Naive B cell (primary cell): ENCODE measurements at places on chromosomes 16 and 17.

- peak; percentile 26 for DNase-seq
These were observed 2.3 kb upstream of the CCL3 start for GRCh38 chr17:36092230-36092629.

DNA sequence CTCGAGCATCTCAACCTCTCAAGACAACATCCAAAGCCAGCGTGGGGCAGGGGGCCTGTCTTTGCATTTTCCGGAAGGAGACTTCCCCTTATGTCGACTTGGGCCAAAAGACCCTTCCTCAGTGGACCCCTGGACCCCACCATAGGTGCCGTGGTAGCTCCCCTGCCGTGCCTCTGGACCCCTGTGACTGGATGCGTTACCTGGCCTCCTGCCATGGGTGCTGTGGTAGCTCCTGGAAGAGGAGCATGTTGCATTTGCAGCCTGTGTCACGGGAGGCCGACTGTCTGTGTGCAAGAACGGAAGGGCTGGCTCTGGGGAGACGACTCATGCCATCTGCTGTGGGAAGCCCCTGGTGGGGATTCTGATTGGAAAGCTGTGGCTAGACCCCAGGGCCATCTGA, 130.1 kb downstream of the FOXL1 start:
- DNase-seq, result no peak

GRCh38 chr17:57911834-57912673, 43.2 kb downstream of the CUEDC1 start:
- no peak for DNase-seq

GRCh38 chr16:83513008-83513755, 294.6 kb upstream of the HSBP1 start:
- no peak for DNase-seq

DNA sequence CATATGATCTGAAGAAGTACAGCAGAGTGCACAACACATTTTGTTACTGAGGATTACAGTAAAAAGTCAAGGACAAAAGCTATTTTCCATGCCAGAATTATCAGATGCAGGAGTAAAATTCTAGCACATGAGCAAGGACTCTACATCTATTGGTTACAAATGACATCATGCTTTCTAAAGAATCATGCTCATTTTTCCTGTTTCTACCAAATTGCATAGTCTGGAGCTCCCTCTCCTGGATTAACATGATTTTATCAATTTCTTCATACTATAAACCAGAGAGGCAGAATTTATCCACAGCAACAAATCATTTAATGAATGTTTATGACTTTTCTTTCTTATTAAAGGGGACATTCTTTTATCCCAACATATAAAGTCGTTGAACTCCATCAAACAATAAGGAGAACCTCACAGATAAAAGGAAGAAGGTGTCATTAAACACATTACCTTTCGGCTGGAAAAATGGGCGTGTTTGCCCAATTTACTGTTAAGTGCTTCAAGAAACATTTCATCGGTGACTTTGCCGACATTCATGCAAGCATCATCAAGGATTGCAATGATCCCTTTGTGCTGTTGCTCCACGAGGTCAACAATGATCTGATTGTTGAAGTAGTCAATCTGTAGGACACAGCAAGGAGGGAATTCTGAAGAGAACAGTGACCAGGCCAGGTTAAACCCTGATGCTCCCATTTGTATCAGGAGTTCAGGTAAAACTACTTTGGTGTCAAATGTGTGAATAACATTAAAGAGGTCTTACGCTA, 121.7 kb downstream of the MYO1D start:
- peak; percentile 38 for DNase-seq

DNA sequence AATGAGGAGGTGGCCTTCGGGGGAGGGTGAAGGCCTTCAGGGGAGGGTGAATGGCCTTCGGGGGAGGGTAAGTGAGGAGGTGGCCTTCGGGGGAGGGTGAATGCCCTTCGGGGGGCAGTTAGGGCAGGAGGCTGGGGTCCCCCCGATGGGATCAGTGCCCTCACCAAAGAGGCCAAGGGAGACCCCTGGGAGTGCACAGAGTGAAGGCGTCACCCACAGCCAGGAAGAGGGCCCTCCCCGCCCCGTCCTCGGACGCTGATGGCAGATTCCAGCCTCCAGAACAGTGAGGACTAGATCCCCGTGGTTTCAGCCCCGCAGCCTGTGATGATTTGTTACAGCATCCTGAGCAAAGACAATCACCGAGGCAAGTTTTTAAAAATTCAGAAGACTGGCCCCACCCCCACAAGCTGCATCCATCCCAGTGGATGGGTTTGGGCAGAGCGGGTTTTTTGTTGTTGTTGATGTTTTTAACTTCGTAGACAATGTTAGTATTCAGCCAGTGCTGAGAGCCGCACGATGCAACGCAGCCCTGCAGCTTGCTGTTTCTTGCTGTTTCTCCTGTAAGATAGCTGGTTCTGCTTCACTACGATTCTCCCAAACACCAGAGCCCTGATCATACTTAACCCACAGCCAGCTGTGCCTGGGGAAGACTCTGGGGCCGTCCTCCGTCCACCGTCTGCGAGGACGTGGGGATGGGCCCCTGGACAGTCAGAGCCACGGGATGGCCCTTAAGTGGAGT, 40.7 kb upstream of the CBFA2T3 start:
- DNase-seq, result no peak

DNA sequence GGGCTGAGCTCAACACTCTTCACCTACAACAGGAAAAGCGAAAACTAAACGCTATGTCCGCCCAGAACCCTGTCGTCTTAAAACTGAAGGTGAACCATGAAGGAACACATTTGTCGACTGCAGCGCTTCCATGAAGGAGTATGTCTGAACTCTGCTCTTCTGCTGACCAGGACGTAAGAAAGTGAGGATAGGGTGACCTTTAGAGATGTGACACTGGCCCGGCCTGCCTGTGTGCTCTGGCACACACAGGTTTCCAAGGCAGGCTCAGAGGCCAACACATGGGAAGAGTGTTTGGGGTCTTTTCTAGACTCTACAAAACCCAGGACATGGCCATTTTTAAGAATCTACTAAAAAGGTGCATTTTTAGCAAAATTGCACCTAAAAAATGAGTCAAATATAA, 21.1 kb downstream of the MARF1 start:
- DNase-seq, result no peak

DNA sequence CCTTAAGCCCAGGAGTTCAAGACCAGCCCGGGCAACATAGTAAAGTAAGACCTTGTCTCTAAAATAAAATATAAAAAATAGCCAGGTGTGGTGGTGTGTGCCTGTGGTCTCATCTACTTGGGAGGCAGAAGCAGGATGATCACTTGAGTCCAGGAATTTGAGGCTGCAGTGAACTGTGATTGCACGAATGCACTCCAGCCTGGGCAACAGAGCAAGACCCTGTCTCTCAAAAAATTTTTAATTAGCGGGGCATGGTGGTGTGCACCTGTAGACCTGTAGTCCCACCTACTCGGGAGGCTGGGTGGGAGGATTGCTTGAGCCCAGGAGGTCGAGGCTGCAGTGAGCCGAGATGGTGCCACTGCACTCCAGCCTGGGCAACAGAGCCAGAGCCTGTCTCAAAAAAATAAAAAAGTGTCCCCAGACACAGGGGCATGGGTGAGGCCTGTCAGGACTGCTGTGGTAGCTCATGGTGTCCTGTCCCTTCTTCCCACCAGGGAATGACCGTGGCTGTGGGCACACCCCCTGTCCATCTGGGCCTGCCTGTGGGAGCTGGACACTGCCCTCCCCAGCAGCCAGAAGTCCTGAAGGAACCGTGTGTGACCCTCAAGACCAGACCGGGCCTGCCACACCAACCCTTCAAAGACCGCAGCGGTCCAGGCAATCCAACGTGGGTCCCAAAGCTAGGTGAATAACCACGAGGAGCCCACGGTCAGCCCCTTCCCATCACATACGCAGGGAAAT, 30.8 kb upstream of the GAA start:
- DNase-seq, result no peak

DNA sequence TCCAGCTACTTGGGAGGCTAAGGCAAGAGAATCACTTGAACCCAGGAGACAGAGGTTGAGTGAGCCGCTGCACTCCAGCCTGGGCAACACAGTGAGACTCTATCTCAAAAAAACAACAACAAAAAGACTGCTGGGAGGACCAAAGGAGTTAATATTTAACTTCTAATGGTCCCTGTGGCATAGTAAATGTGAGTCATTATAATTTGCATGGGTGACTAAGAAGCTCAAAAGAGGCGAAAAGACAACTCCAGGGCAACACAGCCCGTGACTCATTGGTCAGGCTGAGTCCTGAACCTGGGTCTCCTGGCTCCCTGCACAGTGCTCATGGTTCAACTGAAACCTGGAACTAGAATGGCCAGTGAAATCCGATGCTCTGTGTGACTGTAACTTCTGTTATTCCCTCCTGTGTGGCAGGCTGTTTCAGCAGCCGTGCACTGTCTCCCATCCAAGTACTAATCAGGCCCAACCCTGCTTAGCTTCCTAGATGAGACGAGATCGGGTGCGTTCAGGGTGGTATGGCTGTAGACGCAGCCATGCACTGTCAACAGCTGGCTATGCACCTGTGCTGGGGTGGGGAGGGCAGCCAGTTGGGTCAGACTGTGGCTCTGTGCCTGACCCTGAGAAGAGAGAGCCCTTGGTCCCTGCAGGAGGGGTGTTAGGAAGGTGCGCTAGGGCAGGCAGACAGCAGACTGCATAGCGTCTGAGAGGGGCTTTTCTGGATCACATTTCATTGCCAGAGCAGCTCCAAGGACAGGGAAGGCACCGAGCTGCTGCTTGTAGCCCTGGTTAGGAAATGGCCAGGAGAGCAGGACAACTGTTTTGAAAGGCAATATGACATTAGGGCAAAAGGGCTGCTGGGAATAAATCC, 14.5 kb upstream of the GPRC5C start:
- no peak for DNase-seq

DNA sequence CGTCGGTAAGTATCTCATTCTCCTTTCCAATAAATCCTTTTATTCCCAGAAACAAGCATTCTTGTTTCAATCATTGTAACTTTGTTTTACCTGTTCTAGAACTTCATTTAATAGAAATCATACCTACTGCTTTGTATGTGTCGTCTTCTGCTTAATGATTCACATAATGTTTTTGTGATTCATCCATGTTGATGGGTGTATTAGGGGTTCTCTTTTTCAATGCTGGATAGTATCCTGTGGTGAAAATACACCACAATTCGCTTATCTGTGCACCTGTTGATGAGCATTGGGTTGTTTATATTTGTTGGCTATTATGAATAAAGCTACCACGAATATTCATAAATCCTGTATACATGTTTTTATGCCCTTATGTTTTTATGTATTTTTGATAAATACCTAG, 703.2 kb downstream of the MAF start:
- DNase-seq, result no peak

DNA sequence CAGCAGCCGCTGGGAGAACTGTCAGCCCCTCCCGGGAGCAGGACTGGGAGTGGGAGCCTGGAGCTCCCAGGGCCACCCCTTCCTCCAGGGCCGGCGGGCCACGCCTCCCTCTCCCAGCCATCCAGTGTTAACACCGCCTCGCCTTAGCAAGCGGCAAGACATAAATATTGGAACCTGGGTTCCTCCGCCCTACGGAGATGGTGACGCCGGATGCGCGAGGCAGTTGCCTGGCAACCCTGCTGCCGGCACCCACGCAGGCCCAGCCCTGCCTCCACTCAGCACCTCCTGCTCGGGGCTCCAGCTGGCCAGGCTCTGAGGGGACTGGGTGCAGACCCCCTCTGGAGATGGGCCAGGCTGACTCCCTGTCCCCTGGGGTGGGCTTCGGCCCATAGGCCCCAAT, 27.4 kb upstream of the CACNA1H start:
- no peak for DNase-seq

- no peak for DNase-seq
These were observed 55.9 kb upstream of the SIAH1 start for GRCh38 chr16:48441106-48441505.

DNA sequence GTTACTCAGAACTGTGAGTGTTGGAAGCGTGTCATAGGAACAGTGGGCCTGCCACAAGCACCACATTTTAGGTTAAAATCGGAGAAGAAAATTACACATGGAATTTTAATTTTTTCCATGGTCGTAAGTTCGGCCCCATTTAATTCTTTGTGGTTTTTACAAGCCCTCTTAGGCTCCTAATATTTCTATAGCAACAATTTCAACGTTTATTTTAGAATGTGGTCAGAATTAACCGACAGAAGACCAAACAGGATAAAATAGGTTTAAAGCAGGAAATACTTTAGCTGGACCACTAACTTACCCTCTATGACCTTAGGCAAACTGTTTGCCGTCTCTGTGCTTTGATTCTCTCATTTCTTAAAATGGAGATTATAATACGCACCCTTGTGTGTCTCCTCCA, 69.9 kb downstream of the FTO start:
- DNase-seq, result no peak

GRCh38 chr17:35079547-35080423, 16.3 kb upstream of the RFFL start:
- DNase-seq, result no peak

DNA sequence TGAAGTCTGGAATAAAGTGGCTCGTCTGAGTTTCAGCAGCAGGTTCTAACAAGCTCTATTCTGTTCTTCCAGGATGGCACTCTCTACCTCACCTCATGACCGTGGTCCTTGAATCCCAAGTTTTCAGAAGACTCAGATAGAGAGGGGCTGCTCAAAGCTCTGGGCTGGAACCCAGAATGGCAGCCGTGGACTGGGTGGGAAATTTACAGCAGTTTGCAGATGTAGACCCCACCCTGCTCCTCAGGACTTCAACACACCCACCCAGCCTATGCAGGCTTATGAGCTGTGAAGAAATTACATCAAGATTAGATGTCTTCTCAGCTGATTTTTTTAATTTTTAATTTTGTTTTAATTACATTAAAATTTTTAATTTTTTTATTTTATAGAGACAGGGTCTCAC, 59.4 kb downstream of the METRNL start:
- no peak for DNase-seq

DNA sequence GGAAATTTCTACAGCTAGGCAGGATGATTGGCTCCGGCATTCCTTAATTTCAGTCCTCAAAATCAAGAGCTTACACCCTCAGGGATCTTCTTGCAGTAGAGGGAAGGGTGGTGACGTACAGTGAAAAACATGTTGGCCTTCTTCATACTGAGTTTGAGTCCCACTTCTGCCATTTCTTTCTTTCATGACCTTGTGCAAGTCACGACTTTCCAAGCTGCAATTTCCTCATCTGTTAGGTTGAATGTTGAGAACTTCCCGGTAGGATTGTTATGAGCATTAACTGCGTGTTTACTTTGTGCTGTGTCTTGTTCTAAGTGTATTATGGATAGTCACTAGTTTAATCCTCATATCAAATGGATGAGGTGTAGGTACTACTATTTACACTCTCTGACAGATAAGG, 7.9 kb downstream of the SENP3 start:
- no peak for DNase-seq

DNA sequence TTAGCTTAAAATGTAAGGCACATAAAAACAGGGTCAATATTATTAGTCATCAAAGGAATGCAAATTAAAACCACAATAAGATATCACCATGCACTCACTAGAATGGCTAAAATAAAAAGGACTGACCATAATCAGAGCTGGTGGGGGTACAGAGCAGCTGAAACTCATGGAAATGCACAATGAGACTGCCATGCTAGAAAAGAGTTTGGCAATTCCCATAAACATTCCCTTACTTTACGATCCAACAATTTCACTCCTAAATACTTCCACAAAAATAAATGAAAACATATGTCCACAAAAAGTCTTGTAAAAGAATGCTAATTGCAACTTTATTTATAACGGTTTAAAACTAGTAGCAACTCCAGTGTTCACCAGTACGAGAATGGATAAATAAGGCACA, 36.1 kb upstream of the ERCC4 start:
- DNase-seq, result no peak
